ENCODE measurements at places on chromosomes 7 and 10.

DNA sequence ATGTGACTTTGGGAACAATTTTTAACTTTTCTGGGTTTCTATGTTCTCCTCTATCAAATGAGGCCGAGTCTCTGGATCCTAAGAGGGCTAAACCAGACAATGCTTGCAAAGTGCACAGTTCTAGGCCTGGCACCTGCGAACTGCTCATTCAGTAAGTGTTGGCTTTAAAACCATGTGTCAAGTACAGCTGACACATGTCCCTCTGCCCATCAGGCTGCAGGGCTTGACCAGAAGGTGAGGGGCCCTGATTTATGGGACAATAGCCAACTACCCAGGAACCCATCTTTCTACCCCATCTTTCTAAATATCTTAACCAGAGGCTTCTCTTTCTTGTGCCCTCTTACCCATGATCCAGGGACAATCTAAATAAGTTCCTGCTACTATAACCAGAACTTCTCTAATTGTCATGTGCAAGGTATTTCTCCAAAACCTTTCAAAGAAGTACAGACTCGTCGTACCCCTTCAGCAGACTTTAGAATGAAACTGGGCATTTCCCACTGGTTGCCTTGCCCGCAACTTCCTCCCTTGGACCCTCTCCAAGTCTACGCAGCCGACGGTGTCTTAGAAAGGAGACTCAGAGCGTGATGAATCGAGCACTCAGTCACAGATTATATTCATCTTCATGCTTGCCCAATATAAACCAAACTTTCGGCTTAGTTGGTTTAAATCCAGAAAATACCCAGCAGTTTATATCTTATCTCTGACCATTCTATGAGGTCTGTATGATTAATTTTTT lies 69.8 kb upstream of the STEAP1B start:
- DNase-seq: no peak

DNA sequence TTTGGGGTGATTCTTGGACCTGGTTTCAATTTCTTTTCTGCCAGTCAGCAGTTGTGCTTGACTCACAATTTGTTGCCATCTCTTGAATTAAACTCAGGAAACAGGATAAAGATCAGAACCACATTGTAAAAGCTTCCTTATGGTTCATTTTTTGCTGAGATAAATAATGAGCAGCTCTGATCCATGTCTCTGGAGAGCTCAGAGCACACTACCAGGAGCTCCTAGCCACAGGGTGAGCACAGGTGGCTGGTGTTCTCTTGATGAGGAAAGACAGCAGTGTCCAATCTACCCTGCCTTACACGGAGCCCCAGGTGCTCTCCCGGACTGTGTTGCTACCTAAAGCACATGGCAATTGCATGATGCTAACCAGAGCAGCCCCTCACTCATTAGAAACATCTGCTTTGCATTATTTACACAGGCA lies 17.2 kb upstream of the FAM170B start:
- DNase-seq: no peak

DNA sequence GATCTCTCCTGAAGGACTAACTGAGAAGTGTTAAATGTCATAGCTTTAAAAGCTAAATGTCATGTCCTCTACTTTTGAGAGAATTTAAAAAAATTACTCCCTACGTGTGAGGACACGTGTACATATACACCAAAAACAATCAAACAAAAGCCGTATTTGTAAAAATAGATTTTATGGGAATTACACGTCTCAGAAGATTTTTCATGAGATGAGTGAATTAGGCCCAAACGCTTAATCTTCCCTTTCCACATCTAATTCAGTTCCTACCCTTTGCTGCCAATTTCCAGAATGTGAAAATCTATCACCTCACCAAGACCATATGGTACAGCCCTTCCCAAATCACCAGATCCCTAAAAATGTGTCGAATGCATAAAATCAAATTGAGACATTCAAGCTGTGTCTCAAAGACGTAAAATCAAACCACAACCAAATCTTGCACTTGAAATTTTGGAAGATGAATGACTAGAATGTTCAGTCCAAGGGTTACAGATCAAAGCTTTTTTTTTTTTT lies 1.0 kb upstream of the CTTNBP2 start:
- no peak for DNase-seq

- DNase-seq: no peak
These were observed 29.6 kb downstream of the SLC16A12 start for GRCh38 chr10:89505640-89506275.

- DNase-seq: no peak
These were observed 3.2 kb upstream of the LYZL1 start for GRCh38 chr10:29285624-29286051.

GRCh38 chr7:98163704-98164494 lies 47.3 kb upstream of the BHLHA15 start:
- DNase-seq: no peak

- DNase-seq: no peak
These were observed 22.4 kb upstream of the GARS1 start for GRCh38 chr7:30572212-30572841.

DNA sequence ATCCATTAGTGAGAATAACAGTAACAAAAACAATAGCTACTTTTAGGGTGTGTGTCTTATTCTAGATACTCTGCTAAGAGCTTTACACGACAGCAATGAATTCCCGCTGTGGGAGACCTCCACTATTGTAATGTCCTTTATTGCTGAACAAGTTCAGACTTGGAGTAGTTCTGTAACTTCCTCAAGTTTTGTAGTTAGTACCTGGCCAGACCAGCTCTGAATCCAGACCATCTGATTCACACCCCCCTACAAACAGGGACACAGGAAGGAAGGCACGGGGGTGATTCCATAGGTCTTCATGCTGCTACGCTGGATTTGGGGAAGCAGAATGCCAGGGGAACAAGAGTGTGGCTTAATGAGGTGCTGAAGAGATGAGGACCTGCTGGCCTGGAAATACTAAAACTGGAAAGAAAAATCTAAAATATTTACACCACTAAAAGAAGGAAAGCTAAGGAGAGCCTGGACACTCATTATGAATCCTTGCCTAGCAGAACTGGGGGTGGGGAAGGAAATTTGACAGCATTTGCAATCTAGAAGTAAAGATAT lies 194.6 kb upstream of the TMEM72 start:
- DNase-seq: no peak
